ENCODE measurements at places on chromosomes 7 and 10.
A peak's percentile ranks its signal among the peaks of the same experiment; 100 is the strongest.

GRCh38 chr10:97069576-97070362, 116.0 kb downstream of the SLIT1 start:
- DNase-seq: no peak

GRCh38 chr10:94103192-94103591, 109.5 kb downstream of the PLCE1 start:
- peak; percentile 39 for DNase-seq

- no peak for DNase-seq
Measured at GRCh38 chr10:112313234-112313633, 30.0 kb downstream of the TECTB start.

DNA sequence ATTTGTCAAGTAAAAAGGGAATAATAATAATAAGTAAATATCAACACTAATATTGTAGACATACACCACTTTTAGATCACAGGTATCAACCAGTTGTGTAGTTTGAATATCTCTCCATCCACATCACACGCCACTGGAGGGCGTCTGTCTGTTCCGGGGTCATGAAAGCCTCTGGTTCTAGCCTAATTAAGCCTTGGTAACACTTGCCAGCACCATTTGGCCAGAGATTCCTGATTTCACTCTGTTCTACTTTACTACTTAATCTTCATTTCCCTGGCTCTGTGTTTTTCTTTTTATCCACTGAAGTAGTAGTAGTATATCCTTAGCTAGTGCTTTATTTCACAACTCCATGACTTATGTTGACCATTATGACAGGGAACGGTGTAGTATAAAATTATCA, 285.6 kb upstream of the POM121L12 start:
- no peak for DNase-seq
